ENCODE measurements at places on chromosomes 6 and 20.

GRCh38 chr6:25046942-25047341 is 111.2 kb upstream of the RIPOR2 start:
- DNase-seq = no peak

GRCh38 chr6:155493694-155494143 is 38.1 kb upstream of the NOX3 start:
- DNase-seq = peak; percentile 97

DNA sequence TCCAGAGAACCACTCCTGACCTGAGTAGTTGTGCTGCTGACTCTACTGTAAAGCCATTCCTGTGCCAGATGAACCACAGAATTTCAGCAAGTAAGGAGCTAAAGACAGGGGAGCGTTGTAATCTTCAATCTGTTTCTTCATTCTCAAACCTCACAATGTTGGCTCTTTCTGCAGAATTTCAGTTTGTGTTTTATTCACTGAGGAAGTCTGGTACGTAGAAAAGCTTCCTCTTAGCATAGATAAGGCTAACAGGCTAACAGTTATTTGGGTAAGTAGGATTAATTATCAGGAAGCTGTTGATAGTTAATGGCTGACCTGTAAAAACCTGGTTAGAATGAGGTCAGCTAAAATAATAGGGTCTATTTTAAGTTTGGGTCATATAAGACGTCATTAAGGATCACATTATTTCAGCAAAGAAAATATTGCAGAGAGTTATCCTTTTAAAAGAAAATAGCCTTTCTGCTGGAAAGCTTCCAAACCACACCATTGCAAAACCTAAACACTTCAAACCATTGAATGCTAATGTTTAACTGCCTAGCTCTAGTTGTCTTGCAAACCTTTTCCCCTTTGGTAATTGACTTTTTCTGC is 14.1 kb upstream of the TENT5A start:
- peak; percentile 62 for DNase-seq

DNA sequence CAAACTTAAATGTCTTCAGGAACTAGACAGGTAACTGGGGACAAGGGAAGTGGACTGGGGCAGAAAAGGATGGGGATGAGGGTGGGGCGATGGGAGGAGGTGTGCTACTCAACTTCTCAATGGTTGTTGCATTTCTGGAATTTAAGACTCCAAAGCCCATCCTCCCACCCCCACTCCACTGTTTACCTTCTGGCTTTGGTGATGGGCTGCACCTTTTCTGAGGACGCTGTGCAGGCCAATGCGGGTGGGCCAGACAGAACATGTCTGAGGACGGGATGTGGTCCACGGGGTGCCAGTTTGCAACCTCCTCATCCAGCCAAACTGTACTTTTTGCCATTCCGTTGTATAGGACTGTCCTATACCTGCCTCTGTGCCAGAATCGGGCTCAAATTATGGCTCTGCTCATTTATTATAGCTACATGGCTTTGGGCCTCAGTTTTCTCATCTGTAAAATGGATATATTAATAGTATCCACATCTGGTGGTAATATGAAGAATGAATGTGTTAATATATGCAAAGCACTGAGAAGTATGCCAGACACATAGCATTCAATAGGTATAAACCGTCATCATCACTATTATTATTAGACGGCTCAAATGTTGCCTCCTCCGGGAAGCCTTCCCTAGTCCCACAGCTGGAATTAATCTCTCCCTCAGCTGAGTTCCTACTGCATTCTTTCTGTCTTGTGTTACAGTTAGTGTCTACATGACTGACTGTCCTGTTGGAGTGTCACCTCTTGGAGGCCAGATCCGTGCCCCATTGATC is 31.0 kb upstream of the VEGFA start:
- no peak for DNase-seq

GRCh38 chr6:99236010-99236409 is 113.5 kb downstream of the FAXC start:
- no peak for DNase-seq

GRCh38 chr6:169289619-169290339 is 36.1 kb upstream of the THBS2 start:
- peak; percentile 49 for DNase-seq

GRCh38 chr6:127186889-127187288 is 68.4 kb downstream of the RSPO3 start:
- no peak for DNase-seq

DNA sequence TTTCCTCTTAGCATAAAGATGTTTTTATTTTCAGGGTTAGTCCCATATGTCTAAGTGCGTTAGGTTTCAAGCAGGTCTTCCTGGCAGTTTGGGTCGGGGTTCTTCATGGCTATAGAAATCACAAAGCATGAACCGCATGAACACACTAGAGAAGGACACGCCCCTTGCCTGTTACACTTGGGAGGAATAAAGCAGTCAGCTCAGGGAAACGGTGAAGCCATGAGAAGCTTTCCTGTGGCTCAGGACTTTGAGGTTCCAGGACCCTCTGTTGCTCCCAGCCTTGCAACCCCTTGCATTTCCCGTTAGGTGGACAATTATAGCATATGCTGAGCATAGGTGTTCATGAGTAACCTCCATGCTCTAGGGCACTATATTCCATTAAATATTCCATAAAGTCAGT is 96.7 kb downstream of the SYCP2 start:
- no peak for DNase-seq

- DNase-seq = no peak
Observed at GRCh38 chr6:143697076-143697800, 19.5 kb downstream of the PHACTR2 start.

GRCh38 chr20:34345402-34345736 is 17.7 kb upstream of the ITCH start:
- no peak for DNase-seq

- DNase-seq = no peak
Observed at GRCh38 chr6:148235446-148235845, 107.2 kb upstream of the SASH1 start.
